ENCODE measurements at places on chromosomes 1 and 21.

GRCh38 chr1:117142200-117142599, 20.7 kb upstream of the TRIM45 start:
- no peak for DNase-seq

DNA sequence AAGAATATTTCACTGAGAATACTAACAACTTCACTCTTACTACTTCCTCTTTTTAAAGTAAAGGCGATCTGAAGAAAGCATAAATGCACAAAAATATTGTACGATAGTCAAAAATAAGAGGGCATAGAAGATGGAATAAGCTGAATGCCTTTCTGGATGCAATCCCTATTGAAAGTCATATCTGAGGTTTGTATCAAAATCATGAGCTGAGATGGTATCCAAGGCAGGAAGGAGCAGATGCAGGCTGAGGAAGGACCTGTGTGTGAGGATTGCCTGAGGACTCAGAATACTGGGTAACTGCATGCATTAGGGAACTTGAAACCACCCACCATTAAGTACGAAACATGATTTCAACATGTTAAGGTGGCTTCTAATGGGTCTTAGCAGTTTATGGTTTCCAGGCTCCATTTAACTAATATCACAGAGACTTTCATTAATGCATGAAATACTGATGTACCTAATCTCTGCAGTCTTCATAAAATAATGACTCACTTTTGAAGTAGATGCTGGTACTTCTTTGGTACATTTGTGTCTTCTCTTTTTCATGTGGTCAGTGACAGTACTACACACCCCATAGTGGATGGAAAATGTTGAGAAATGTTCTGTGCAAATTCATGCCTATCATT, 29.6 kb upstream of the RGS1 start:
- no peak for DNase-seq

GRCh38 chr21:41908829-41909228, 29.7 kb upstream of the PRDM15 start:
- DNase-seq, result no peak

- DNase-seq, result no peak
Measured at GRCh38 chr1:230794431-230794830, 47.2 kb downstream of the CAPN9 start.

DNA sequence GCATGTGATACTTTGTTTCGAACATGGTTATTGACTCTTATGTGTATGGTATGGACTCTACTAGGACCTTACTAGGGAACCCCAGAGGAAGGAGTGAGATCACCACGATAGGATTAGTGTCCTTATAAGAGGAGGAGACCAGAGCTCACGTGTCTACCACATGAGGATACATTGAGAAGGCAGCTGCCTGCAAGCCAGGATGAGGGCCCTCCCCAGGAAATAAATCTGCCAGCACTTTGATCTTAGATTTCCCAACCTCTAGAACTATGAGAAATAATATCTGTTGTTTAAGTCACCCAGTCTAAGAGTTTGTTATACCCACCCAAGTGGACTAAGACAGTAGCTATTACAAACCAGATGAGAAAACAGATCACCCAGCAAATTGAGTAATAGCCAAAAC, 559.3 kb upstream of the USP24 start:
- no peak for DNase-seq

- no peak for DNase-seq
Measured at GRCh38 chr1:81119319-81119718, 681.4 kb upstream of the ADGRL2 start.

- no peak for DNase-seq
Measured at GRCh38 chr1:65378247-65378946, 42.1 kb upstream of the LEPR start.

DNA sequence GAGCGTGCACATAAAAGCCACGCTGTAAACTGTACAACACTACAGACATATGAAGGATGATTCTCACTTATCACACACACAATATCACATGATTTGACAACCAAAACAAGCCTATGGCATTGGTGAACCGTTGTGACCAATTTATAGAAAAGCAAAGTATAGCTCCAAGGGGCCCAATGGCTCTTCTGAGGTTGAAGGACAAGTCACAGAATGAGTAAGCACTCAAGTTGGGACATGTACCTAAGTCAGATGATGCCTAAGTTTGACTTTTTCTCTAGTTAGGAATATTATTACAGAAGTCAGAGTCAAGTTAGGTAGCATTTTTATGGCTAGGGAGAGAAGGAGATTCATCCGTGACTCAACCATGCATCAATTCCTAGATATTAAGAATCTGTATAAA, 45.7 kb downstream of the PLPP3 start:
- DNase-seq, result no peak

GRCh38 chr1:230204842-230205241, 137.8 kb downstream of the GALNT2 start:
- no peak for DNase-seq

DNA sequence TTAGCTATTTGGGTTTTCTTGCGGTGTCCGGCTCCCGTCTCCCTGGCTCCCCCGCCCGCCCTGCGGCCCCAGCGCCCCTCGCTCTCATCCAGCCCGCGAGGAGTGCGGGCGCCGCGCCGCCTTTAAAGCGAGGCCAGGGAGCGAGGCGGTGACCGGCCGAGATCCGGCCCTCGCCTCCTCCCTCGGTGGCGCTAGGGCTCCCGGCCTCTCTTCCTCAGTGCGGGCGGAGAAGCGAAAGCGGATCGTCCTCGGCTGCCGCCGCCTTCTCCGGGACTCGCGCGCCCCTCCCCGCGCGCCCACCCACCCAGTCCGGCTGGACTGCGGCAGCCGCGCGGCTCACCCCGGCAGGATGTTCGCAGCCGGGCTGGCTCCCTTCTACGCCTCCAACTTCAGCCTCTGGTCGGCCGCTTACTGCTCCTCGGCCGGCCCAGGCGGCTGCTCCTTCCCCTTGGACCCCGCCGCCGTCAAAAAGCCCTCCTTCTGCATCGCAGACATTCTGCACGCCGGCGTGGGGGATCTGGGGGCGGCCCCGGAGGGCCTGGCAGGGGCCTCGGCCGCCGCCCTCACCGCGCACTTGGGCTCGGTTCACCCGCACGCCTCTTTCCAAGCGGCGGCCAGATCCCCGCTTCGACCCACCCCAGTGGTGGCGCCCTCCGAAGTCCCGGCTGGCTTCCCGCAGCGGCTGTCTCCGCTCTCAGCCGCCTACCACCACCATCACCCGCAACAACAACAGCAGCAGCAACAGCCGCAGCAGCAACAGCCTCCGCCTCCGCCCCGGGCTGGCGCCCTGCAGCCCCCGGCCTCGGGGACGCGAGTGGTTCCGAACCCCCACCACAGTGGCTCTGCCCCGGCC, 492 bp downstream of the HLX start:
- no peak for DNase-seq

DNA sequence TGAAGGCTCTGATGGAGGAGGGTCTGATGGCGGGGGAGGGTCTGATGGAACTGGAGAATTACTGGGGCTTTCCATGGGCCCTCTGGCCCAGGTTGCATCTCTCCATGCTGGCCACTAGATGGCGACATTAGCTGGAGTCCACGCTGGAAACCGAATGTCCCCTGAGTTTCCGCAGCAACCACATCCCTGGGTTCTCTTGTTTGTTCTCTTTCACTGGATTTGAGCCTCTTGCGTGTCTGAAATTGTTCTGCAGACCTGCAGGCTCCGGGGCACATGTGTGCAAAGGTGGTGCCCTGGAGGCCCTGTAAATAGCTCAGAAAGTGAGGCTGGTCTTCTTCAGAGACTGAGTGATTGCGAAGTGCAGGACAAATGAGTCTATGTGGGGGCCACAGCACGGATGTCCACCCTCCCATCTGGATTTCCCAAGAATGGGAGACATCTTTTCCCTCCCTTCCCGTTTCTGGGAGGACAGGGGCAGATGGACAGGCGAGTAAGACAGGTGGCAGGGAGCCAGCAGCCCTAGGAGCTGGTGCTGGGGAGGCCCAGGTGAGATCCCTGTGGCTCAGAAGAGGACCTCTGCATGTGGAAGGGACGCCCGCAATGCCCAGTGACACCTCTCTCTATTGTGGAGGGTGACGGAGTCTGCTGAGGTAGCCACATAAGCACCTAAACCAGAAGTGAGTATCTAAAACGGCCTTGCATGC, 73.2 kb upstream of the ABCG1 start:
- DNase-seq, result peak; percentile 42

- DNase-seq, result no peak
Measured at GRCh38 chr1:241606544-241606943, 33.6 kb downstream of the CHML start.

DNA sequence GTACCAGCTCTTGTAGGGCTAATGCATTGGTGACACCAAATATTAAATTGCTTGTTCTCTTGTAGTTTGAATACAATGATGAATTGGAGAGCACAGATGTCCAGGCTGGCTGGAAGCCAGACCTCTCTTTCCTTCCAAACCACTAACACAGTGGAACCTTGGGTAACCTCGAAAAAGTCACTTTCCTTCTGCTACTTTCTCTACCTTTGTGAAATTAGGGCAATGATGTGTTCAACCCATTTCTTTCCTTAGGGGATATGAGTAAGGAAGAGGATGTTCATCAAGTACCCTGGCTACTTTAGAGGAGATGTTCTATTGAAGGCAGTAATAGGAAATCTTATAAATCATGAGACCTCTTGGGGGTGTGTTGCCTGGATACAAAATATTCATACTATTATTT, 55.7 kb downstream of the XCL2 start:
- DNase-seq, result no peak

GRCh38 chr1:19328486-19328885, 16.4 kb downstream of the SLC66A1 start:
- no peak for DNase-seq

- DNase-seq, result no peak
Measured at GRCh38 chr1:112061901-112062320, 72.4 kb upstream of the KCND3 start.

DNA sequence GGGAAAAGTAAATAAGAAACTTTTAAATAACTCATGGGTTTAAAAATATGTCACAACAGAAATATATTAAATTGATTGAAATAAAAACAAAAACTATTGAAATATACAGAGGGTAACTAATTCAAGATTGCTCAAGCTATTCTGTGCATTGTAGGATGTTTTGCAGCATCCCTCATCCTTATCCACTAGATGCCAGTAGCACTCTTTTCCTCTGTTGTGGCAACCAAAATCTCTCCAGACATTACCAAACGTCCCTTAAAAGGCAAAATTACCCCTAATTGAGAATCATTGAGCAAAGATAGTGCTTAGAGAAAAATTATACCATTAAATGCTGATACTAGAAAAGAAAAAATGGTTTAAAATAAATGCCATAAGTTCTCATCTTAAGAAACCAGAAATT, 682.6 kb downstream of the RWDD3 start:
- DNase-seq, result no peak

DNA sequence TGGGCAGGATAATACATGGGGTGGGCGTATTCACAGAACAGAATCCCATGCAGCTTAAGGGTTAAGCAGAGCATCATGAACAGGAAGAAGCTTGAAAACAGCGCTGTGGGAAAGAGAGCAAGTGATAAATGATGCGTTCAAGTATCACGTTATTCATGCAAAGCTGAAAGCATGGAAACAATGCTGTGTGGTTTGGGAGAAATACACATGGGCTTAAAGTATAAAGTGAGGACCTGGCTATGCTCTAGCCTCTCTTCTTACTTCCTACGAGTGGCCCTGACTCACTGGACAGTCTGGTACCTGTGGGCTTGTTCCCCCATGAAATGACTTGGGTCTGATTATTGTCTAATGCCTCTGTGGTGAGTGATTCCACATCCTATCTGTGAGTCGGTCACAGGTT, 25.7 kb downstream of the TMPRSS2 start:
- no peak for DNase-seq

DNA sequence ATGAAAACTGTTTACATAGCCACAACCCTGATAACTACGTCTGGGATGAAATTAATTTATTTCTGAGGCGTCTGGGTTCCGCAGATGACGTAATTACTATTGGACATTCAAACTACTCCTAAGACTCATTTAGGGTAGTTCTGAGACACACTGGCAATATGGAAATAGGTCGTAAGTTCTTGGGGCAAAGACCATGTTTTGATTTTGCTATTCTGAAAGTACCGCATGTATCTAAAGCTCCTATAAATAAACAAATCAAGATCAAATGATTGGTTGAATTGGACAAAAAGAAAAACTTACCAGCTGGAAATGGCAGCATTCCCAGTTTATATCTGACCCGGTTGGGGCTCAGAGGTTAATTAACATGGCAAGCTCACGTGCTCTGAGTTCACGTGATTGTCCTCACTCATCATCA, 74.3 kb downstream of the DHRS3 start:
- no peak for DNase-seq

- DNase-seq, result no peak
Measured at GRCh38 chr1:200351826-200352549, 57.8 kb downstream of the ZNF281 start.

- DNase-seq, result no peak
Measured at GRCh38 chr21:26852423-26852822, 7.2 kb upstream of the ADAMTS1 start.

GRCh38 chr1:116494353-116494692, 76.5 kb downstream of the CD58 start:
- DNase-seq, result no peak

GRCh38 chr1:227899820-227900449, 47.8 kb downstream of the WNT9A start:
- DNase-seq, result no peak

- DNase-seq, result no peak
Measured at GRCh38 chr1:204288021-204288588, 71.6 kb downstream of the PLEKHA6 start.

DNA sequence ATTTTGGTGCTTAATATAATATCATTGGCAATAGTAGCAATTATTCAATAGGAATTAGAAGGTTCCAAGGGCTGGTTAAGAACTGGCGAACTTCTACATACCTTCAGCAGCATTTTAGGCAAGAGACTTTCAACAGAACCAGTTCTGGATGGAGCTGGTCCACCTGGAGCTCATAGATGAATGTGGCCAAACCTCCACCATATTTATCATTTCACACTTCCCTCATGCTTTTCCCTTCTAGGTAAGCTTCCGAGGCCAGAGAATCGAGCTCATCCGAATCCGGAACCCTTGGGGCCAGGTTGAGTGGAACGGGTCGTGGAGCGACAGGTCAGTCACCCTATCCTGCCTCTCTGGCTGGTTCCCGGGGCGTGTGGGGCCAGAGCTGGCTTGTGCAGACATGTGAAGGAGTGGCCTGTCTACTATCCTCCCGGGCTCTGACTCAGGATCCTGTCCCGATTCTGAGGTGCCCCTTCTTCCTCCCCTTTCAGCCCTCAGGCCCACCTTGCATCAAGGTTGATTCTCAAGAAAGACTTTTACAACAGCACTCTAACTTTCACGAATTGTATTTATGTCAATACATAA, 24.7 kb downstream of the CAPN9 start:
- DNase-seq, result no peak

GRCh38 chr1:15603050-15603965, 13.9 kb upstream of the DDI2 start:
- DNase-seq, result peak; percentile 84

GRCh38 chr1:171652234-171652822, at the start of gene MYOC:
TSS of gene MYOC (minus strand) at chr1:171652688. CDS start at chr1:171652611, 77 bp downstream.
- DNase-seq, result no peak

GRCh38 chr1:230869500-230869899, 1.2 kb upstream of the C1orf198 start:
- DNase-seq, result no peak

GRCh38 chr1:98044766-98045165, 123.9 kb upstream of the DPYD start:
- DNase-seq, result no peak
